ENCODE measurements at places on chromosomes 3 and 15. TPM values are rescaled to one million over a fixed set of nuclear protein-coding genes. Genes with fewer than 3 reads are reported as not detected.

Gene PROS1
- polyA plus RNA-seq = 6.2 TPM

Gene BCL6
- polyA plus RNA-seq = 13.4 TPM

Gene IGSF10
- polyA plus RNA-seq = not detected

Gene MNS1
- 9.7 TPM for polyA plus RNA-seq

Gene EBLN2
- polyA plus RNA-seq = not detected

Gene KBTBD13
- not detected for polyA plus RNA-seq

Gene ADAMTS9
- polyA plus RNA-seq = not detected

Data from Purkinje cell (primary cell).